Mesothelial cell of epicardium (in vitro differentiated cells): ENCODE measurements at places on chromosomes 5 and 9.

DNA sequence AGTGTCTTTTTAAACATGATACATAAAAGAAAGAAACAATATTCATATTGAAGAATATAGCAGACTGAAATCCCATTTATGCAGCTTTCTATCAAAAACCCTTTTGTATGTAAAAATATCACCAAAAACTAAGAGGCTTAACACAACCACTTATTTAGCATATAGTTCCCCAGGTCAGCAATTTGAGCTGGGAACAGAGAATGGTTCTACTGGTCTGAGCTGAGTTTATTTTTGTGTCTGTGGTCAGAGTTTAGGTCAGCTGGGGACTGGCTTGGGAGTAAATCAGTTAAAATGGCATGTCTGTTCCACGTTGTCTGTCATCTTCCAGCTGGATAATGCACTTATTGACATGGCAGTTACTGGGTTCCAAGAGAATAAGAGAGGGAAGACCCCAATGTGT lies 165.0 kb downstream of the TMEM232 start:
- no peak for DNase-seq

DNA sequence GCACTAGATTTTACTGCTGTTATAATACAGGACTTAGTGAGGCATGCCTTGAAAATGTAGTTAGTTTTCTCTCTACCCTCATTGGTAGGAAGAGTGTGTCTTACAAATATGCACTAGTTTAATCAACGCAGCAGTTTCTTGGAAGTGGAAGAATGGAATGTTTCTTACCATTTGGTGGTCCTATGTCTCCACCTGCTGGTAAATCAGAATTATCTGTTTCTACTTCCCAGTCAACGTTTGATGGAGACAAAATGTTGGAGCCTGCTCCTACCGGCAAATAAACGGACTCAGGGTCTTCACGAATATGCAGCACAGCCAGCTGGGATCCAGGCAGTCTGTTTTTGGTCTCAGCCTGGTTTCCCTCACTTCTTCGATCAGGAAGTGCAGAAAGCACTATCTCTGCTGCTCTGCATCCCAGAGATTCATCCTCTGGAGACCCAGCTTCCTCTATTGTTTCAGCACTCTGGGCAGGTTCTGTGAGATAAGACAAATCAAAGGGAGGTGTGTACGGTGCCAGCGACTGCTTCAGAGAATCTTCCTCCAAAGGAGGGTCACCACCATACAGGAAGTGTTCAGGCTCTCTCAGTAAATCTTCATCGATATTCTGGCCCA lies 59.5 kb upstream of the PCA3 start:
- no peak for DNase-seq

DNA sequence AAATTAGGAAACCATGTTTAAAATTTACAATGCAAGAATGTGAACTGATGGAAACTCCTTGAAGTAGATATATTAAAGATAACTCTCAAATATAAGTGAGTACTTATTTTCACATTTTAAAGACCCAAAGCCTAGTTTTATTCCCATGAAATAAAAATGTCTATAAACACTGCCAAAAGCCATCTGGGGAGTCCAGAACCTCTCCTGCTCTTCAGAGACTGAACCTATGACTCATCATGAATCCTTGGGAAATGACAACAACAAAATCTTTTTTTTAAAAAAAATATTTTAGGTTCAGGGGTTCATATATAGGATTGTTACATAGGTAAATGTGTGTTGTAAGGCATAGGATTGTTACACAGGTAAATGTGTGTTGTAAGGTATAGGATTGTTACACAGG lies 33.8 kb upstream of the FYB1 start:
- no peak for DNase-seq

DNA sequence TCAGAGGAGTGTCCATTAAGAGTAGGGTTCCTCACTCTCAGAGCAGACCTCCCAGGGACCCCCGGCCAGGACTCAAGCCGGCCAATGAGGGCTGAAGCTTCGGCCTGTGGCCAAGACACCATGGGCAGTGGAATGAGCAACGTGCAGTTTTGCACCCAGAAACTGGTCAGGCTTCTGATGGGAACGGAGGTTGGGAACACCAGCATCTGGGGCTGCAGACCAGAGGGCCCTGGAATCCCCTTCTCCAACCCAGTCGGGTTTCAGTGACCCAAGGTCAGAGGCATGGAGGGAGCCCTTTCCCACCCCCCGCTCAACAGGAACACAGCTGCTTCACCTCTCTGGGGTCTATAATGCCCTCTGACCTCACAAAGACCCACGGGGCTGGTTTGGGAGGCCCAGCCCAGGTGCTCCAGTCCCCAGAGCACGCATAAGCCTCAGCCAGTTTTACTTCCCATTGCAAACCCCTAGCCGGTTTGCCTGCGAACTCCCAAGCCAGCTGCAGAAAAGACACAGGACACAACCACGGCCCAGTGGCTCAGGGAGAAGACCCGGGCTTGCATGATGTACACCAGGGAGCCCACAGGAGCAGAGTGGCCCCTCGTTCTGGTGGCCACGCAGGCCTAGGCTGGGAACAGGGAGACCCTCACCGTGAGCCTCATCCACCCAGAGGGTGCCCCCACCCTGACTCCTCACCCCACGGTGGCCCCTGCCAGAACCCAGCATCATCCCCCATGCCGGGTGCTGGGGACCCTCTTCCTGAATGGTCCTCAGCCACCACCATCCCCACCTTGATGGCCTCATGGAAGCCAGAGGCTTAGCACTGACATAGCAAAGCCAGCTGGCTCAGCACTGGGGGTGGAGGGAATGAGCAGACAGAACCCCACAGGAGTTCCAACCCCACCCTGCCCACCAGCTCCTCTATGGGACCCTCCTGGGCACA lies 30.6 kb downstream of the VAV2 start:
- DNase-seq, result no peak

DNA sequence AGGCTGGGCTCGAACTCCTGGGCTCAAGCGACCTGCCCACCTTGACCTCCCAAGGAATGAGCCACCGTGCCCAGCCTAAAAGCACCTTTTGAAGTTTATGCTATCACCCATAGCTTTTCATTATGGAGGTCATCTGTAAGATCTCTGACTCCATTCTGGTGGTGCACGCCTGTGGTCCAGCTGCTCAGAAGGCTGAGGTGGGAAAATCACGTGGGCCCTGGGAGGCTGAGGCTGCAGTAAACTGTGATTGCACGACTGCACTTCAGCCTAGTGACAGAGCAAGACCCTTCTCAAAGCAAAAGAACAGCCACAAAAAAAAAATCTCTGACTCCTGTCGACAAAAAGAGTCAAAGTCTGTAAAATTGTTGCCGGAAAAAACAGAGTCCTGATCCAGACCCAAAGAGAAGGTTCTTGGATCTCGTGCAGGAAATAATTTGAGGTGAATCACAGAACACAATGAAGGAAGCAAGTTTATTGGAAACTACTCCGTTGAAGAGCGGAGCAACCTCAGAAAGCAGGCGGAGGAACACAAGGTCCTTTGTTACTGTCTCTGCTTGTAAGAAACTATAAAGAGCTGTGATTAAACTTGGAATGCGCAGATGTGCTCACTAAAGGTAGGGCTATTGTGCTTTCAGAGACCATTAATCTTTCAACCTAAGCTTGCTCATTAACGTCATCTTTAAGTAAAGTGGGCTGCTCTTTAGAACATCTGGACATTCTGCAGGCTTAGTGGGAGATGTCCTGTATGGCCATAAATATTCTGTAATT lies 2.0 kb upstream of the HAUS6 start:
- DNase-seq, result no peak

DNA sequence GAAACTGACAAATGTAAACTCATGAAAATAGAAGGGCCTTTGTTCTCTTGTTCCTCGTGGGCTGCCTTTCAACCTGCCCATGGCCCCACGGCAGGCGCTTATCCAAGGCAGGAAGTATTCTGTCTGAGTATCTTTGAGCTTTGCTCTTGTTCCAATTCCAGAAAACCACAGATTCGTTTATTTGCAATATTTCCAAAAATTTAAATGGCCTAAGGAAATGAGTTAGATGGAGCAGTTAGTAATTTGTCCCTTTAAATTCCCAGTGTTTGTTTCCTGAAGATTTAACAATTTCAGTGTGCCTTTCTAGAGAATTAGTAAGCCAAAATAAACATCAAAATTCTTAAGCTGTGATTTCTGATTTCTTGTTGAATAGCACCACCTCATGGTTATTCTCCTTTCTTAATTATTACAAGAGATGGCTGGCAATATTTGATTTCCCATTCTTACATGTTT lies 299.4 kb upstream of the RASA1 start:
- no peak for DNase-seq

GRCh38 chr9:74985041-74985440 lies 32.3 kb upstream of the C9orf40 start:
- no peak for DNase-seq

GRCh38 chr9:93184432-93185265 lies 710 bp downstream of the WNK2 start:
- DNase-seq, result peak; percentile 55

- DNase-seq, result no peak
Measured at GRCh38 chr9:8558176-8558575, 758.6 kb upstream of the DMAC1 start.

DNA sequence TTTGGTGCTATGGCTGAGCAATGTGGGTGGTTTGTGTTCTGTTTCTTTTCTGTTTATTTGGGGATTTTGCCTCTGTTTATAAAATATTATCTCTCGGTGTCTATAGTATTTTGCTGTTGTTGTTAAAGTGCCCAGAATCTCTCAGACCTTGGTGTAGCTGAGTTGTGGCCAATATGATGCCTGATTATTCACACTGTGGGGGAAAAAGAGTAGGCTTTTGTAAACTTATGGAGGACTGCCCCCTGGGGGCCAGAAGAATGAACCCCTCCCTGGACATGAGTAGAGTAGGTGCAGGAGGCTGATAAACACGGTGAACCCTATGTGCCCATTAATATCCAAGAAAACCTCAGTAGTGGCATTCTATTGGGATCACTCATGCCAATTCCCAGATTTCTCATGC lies 49.0 kb upstream of the DPYSL3 start:
- no peak for DNase-seq

DNA sequence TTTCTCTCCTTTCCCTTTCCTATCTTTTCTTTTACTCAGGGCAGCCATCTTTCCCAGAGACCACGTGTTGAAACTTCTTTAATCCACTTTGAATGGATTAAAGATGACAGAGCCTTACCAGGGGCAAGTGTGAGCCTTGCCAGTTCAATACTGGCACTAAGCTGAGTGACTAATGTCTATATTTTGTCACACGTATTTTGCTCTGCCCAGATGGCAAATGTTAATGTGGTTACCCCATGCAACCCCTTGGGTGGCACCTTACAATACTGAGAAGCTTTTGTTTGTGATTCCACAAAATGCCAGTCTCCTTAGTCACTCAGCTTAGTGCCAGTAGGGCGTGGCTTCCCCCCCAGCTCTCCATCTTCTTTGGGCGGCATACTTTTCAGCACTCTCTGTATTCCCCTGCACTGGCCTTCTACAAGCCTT lies 24.8 kb downstream of the ANXA1 start:
- DNase-seq, result no peak

DNA sequence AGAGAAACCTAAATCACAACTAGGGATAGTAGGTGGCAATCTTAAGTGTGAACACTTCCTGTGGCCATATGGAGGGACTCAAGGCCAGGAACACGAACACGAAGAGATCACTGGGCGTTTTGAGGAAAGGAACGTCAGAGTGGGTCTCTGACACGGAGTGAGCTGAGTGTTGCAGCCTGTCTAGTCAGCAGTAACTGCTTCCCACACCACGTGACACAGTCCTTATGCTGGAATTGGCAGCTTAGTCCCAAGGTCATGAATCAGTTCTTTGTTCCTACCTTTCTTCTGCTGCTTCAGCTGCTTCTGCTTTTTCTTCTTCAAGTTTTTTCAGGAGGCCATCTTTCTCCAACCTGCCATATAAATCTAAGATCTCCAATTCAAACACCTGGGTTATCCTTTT lies 18.2 kb downstream of the SPACA9 start:
- DNase-seq, result no peak
